Fibroblast of mammary gland (primary cell): ENCODE measurements at places on chromosomes 7 and 10.

DNA sequence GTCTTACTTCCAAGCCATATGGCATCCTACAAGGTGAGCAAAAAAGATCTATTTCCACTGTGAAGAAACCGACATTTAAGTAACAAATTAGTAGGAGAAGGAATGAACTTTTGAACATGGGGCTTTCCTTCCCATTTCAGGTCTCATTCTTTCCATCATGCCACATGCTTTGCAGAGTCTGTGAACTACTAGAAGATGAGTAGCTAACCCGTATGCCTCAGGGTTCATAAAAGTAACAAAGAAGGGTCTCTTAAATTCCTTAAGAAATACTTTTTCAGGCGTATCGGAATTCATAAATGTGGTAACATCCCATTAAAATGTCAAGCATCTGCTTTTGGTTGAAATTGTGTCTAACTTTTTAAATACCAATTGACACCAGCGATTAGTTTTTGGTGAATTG lies 81.3 kb upstream of the TNS3 start:
- DNase-seq, result no peak

DNA sequence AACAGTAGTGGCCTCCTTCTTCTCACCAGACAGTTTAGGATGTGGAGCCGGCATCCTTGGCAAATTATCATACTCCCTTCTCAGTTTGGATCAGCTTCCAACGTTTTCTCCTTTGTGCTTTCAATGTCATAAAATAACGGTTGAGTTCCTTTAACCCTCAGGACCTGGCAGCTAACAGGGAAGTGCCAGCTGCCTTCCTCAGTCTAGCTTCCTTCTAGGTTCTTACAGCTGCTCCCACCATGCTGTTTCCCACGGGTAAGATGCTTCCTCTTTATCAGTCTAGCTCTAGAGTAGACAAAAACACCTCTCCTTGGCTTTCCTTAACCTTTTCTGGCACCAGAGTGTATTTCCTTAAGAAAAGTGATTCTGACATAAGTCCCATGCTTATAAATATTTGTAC lies 33.2 kb downstream of the BLVRA start:
- no peak for DNase-seq

DNA sequence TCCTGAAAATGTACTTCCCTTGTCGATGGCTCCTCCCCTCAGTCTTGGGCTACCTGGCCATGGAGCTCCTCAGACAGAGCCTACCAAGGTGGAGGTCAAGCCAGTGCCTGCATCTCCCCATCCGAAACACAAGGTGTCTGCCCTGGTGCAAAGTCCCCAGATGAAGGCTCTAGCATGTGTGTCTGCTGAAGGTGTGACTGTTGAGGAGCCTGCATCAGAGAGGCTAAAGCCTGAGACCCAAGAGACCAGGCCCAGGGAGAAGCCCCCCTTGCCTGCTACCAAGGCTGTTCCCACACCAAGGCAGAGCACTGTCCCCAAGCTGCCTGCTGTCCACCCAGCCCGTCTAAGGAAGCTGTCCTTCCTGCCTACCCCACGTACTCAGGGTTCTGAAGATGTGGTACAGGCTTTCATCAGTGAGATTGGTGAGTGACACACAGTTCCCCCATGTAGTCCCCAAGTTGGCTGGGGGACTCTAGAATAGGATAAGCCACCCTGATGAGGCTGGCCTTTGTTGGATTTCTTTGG lies 8.8 kb downstream of the PPRC1 start:
- no peak for DNase-seq

GRCh38 chr10:108629834-108630233 lies 1293.5 kb downstream of the XPNPEP1 start:
- peak; percentile 83 for DNase-seq

DNA sequence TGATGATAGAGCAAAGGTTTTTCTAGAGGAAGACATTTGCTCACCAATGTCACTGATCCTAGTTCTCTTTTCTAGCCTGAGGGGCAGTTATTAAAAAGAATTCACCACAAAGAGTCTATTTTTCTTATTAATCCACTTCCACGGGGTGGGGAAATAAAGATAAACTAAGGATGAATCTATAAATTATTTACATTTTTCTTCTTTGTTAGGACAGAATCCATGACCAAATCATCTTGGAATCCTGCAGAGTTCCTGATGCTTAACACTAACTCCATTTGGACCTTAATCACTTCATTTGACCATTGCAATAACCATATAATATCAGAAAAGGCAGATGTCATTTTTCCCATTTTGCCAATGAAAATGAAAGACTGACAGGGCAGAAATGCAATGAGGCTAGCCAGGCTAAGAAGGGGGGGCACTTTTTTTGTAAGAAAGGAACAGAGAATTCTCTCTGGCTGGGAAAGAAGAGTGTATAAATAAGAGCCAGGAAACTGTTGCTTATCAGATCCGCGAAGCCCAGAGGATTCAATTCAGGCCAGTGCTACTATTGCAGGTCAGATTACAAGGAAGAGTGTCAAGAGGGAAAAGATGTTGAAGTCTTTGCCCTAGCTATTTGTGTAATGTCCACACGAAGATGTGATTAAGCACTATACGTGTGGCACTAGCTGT lies 433.2 kb downstream of the TNS3 start:
- DNase-seq, result no peak

GRCh38 chr7:518630-519483 lies 789 bp downstream of the PDGFA start:
- DNase-seq, result peak; percentile 55

- no peak for DNase-seq
Measured at GRCh38 chr10:45450866-45451265, 76.8 kb downstream of the ALOX5 start.

- DNase-seq, result no peak
Measured at GRCh38 chr10:69538461-69538860, 34.8 kb downstream of the NEUROG3 start.

- DNase-seq, result no peak
Measured at GRCh38 chr7:966291-967069, 8.9 kb downstream of the COX19 start.

- DNase-seq, result peak; percentile 64
Measured at GRCh38 chr10:93554760-93555432, 11.6 kb upstream of the FFAR4 start.

GRCh38 chr10:79130846-79131245 lies 62.1 kb downstream of the ZMIZ1 start:
- DNase-seq, result no peak

- no peak for DNase-seq
Measured at GRCh38 chr7:110421490-110422241, 669.3 kb upstream of the LRRN3 start.

- peak; percentile 99 for DNase-seq
Measured at GRCh38 chr7:56097700-56098099, 4.9 kb upstream of the PHKG1 start.

DNA sequence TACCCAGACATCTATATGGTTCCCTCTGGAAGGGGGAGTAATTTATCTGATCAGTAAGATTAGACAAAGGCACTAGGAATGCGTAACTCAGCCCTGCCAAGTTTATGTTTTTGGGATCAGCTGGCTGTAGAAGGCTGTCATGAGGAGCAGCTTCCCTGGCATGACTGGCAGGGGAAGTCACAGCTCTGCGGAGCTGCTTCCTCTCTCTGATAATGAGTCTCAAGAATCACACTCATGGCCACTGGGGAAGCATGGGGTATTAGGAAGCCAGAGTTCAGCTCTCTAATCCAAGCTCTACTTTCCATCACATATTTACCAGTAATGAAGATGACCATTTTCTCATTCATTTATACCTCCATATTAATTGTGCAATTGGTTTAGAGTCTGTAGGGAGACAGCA lies 758.9 kb downstream of the GRM8 start:
- no peak for DNase-seq
